ENCODE measurements at places on chromosomes 3 and 15. TPM values are rescaled to one million over a fixed set of nuclear protein-coding genes. Genes with fewer than 3 reads are reported as not detected.

- DNase-seq = no peak
Measured at GRCh38 chr3:187072102-187072501, 67.2 kb downstream of the RPL39L start.

Gene FAN1
- total RNA-seq = 17.0 TPM

Gene CHRM5
- total RNA-seq = not detected

DNA sequence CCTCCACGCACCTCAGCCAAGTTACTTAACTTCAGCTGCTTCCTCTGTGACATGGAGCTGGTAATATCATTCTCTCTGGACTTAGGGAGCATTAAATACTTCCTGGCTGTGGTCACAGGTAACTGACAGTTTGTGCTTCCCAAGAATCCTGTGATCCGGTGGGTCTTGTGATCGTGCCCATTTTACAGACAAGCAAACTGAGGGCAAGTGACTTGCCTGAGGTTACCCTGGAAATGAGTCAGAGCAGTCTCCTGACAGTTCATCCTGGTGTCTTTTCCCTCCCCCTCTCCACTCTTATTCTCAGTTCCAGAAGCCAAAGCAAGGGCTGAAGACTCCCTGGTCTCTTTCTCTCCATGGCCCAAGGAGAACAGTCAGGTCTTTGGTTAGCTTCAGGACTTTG lies 35.9 kb downstream of the ACAN start:
- DNase-seq = no peak

Gene CILP
- 3.9 TPM for total RNA-seq

GRCh38 chr3:13110678-13111116 lies 37.5 kb upstream of the IQSEC1 start:
- DNase-seq = no peak

- DNase-seq = peak; percentile 76
Measured at GRCh38 chr3:126748701-126749546, 44.9 kb downstream of the CHCHD6 start.

DNA sequence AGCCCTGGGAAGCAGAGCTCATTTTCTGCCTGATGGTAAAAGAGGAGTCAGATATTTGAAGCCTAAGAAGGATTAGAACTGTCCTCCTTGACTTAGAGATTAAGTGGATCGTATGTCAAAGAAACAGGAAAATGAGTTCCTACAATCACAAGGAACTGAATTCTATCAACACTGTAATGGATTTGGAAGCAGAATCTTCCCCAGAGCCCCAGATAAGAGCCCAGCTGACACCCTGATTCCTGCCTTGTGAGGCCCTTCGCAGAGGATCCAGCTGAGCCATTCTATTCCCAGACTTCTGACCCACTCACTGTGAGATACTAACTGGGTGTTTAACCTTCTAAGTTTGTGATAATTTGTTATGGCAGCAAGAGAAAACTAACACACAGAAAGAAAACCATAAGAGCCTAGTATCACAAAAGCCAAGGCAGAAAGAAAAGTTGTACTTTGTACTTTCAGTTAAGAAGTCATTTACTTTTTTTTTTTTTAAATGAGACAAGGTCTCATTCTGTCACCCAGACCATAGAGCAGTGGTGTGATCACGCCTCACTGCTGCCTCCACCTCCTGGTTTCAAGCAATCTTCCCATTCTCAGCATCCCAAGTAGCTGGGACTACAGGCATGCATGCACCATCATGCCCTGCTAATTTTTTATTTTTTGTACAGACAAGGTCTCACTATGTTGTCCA lies 61.1 kb upstream of the ZBTB20 start:
- DNase-seq = no peak

- DNase-seq = no peak
Measured at GRCh38 chr3:169002689-169003088, 660.8 kb downstream of the MECOM start.

DNA sequence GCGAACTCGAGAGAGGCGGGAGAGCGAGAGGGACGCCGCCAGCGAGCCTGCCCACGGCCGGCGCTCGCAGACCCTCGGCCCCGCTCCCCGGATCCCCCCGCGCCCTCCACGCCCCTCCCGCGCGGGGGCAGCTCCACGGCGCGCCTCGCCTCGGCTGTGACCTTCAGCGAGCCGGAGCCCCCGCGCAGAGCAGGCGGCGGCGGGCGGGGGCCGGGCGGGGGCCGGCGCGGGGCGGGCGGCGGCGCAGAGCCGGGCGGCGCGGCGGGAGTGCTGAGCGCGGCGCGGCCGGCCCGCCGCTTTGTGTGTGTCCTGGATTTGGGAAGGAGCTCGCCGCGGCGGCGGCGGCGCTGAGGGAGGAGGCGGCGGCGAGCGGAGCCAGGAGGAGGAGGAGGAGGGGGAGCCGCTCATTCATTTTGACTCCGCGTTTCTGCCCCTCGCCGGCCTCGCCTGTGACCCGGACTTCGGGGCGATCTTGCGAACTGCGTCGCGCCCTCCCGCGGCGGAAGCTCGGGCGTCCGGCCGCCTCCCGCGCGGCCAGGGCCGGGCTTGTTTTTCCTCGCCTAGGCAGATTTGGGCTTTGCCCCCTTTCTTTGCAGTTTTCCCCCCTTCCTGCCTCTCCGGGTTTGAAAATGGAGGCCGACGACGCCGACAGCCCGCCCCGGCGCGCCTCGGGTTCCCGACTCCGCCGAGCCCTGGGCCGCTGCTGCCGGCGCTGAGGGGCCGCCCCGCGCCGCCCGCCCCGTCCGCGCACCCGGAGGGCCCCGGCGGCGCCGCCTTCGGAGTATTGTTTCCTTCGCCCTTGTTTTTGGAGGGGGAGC lies 524 bp downstream of the IGF1R start:
- no peak for DNase-seq

DNA sequence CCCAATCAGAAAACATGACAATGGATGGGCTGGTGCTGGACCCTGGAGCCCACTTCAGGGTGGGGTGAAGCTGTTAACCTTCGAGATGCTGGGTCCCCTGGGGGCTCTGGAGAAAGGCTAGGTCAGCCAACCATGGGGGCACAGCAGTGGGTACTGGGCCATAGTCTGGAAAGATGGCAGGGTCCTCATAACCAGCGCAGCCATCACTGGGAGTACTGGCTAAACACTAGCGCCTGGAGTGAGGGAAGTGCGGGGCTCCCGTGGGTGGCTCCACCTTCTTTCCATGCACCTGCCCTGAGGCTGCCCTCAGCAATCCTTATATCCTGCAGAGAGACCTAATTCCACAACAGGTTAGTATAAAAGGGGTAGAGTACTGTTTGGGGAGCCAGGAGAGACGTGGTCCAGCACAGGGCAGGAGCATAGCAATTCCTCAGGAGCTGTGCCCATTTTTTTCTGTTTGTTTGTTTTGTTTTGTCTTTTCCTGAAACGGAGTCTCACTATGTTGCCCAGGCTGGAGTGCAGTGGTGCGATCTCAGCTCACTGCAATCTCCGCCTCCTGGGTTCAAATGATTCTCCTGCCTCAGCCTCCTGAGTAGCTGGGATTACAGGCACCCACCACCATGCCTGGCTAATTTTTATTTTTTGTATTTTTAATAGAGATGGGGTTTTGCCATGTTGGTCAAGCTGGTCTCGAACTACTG lies 122.6 kb upstream of the MEF2A start:
- peak; percentile 19 for DNase-seq

- DNase-seq = no peak
Measured at GRCh38 chr3:49219132-49219531, 47.7 kb downstream of the KLHDC8B start.

DNA sequence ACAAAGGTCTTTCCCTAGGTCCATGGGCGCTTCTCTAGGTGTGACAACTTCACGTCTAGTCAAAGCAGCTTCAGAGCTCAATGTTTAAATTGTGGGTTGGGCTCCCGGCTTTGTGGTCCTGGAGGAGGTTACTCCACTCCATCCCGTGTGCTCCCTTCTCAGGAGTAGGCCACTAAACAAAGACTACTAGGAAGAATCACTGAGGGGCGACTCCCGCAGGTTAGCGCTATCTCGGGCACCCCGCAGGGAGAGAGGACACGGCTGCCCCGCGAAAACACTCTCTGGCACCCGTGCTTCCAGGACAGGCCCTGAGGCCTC lies 500 bp downstream of the PARP6 start:
- DNase-seq = no peak

GRCh38 chr3:112010636-112011035 lies 11.9 kb downstream of the TAGLN3 start:
- DNase-seq = no peak

DNA sequence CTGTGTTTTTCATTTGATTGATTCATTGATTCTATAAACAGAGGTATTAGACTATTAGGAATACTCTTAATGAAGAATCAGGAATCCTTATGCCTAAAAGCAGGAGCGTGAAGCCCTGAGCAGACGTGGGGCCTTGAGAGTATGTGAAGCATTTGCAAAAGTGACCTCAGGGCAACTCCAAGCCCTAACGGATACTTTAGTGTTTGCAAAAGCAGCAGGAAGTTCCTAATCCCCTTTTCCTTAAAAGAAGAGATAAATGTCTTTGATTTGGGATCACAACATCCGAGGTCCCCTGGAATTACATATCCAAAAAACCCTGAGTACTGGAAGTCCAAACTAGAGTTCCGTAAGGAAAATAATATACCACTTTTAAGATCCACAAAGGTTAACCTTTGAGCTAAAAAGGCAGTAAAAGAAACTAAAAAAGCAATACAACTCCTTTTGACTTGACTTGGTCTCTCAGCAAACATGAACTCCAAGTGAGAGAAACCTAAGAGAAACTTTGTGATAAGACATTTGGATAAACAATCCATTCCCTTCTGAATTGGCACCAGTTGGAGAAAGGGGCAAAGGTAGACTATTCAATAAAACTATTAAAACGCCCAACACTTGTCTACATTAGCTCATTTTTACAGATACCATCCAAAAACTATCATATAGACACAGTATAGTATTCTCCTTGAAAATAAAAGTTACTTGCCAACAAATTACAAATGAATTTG lies 27.4 kb downstream of the PRTG start:
- DNase-seq = no peak

- no peak for DNase-seq
Measured at GRCh38 chr15:89172921-89173320, 48.5 kb downstream of the RLBP1 start.

GRCh38 chr15:38531509-38531908 lies 33.1 kb downstream of the RASGRP1 start:
- peak; percentile 30 for DNase-seq

DNA sequence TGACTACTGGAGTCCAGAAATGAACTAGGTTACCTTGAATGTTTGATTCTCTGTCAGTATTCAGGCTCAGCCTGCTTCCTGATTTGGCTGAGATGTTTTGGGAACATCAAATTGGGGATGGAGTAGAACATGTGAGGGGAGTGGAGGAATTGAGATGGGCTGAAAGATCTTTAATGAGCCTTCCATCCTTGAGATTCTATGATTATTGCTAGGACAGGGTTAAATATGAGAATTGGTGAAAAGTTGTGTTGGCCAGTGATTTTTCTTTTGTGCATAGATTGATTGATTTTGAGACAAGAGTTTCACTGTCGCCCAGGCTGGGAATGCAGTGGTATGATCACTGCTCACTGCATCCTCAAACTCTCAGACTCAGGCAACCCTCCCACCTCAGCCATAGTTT lies 32.4 kb downstream of the IQGAP1 start:
- no peak for DNase-seq

DNA sequence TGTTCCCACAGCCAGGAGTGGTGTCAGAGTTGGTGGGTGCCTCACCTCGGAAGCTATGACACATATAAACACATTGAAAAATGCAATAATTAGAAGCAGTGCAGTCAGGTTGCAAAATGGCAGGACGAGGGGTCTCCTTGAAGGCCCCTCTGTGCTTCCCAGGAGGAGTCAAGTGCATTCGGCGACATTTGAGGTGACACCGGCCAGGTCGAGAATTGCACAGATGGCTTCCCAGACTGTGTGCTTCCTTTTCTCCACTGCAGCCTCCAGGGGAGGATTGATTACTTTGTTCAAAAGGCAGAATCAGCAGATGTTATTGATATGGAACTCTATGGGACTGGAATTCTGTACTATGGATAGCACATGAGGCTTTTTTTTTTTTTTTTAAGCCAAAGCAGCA lies 163.2 kb downstream of the MINAR1 start:
- DNase-seq = no peak

- DNase-seq = no peak
Measured at GRCh38 chr15:91316126-91316525, 216.1 kb downstream of the SV2B start.

DNA sequence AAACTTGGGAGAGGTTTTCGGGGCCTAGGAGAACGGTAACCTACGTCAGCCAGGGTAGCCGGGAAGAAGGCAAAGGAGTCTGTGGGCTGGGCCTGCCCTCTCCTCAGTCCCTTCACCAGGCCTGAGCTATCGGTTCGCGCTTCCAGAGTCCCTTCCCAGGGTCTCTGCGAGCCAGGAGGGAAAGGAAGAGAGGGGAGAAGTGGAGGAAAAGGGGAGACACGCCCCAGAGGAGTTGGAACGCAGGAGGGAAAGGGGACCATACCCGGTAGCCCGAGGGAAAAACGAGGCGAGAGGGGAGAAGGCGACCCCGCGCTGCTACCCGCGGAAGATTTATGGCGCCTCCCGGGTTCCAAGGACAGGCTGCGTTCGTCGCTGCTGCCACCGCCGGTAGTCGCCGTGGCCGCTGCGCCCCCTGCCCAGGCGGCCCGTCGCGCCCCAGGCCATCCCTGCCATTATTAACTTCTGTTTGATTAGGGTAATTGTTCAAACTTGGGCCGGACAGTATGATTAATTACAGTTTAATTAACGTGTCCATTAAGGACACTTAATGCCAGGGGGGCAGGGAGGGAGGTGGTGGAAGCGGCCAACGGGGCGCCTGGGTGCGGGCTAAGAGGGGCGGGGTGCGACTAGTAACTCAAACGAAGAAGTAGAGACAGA lies 3.4 kb upstream of the SKOR1 start:
- no peak for DNase-seq

DNA sequence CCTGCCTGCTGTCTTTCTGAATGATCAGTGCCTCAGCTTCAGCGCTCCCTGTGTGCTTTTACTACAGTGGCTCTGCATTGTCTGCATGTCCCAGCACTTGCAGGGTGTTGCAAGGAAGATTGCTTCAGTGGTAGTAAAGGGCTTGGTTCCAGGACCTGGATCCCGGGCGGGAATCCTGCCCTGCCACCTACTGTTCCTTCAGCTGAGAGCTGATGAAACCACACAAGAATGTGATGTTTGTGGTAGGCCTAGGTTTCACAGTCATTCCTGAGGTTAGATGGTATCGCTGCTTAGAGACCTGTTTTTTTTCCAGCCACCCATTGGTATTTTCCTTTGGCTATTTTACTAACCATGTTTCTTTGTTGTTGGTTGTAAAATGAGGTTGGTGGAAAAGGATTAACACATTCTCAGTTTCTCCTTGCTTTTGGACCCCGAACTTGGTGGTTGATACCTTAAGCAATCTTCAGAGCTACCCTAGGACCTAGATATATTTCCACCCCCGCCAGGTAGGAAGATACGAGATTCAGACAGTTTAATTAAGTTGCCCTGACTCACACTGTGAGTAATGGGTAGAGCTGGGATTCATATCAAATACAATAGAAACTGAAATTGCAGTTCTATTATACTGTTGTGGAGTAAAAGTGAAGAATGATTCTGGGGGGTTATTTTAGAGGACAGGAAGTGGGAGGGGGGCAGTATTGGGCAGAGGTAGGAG lies 11.4 kb downstream of the GPR87 start:
- peak; percentile 95 for DNase-seq

Gene GOLGA6D
- 1.3 TPM for total RNA-seq

Gene CCR1
- total RNA-seq = 3.0 TPM

Gene UBP1
- 36.9 TPM for total RNA-seq

Gene ABCC5
- 12.3 TPM for total RNA-seq

Gene HCLS1
- 21.9 TPM for total RNA-seq

GRCh38 chr3:192079098-192079497 lies 618.1 kb downstream of the PYDC2 start:
- no peak for DNase-seq

Gene TEX55
- not detected for total RNA-seq

- DNase-seq = no peak
Measured at GRCh38 chr15:51849860-51850259, 20.4 kb downstream of the TMOD3 start.

GRCh38 chr15:42832576-42832975 lies 88.0 kb downstream of the TTBK2 start:
- DNase-seq = no peak
